ENCODE measurements at places on chromosomes 7 and 10.

GRCh38 chr7:117564627-117565026 lies 84.8 kb downstream of the CFTR start:
- no peak for DNase-seq

- no peak for DNase-seq
These were observed 667 bp downstream of the KLLN start for GRCh38 chr10:87862679-87863052.

DNA sequence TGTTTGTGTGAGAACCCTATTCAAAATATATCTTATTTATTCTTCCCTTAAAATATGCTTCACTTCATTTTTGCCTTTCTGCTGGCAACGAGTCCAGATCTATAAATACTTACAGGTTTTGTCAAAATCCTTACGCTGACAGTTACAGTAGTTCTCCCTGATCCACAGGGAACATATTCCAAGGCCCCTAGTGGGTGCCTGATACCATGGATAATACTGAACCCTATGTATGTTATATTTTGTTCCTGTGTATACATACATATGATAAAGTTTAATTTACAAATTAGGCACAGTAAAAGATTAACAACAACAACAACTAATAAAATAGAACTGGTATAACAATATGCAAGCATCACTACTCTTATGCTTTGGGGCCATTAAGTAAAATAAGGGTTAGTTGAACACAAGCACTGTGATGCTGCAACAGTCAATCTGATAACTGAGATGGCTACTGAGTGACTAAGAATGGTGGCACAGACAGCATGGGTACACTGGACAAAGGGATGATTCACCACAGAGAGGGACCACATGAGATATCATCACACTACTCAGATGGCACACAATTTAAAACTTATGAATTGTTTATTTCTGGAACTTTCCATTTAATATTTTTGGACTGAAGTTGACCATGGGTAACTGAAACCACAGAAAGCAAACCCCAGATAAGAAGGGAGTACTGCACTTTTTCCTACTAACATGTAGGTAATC lies 29.4 kb upstream of the PCGF5 start:
- DNase-seq = no peak

GRCh38 chr10:7170626-7171322 lies 240.1 kb downstream of the SFMBT2 start:
- DNase-seq = no peak

DNA sequence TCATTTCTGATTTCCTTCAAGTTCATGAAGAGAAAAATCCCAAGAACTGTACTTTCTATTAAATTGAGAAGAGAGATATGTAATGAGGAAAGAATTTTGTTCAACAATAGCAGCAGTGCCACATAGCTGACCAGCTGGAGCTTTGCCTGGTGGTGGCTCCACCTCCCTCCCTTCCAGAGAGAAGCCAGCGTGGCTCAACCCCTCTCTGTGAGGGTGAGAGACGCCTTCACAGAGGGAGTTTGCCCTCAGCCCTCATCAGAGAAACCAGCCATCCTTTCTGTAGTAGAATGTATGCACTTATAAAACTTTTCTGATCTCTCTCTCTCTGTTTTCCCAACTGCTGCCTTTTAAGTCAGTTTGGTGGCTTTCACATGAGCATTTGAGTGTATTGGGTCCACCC lies 20.5 kb upstream of the COL1A2 start:
- no peak for DNase-seq

DNA sequence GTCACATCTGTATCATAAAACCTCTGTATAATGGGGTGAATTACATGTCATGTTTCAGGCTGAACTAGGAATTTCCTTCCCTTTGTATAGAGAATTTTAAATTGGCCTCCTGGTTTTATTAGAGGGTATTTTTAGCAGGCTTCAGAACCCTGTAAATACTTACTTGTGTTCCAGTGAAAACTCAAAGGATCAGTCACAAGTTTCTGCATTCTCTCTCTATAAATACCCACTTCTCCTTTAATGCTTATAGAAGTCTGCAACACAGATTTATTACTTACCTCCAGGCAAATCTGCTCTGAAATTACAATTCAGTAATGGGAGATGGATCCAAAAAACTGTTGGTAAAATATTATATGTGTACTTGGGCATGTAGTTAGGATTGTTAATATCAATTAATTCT lies 161.6 kb downstream of the GLI3 start:
- no peak for DNase-seq

- DNase-seq = no peak
These were observed 47.3 kb upstream of the CPXM2 start for GRCh38 chr10:123938890-123939289.

- no peak for DNase-seq
These were observed 97.4 kb upstream of the BMPER start for GRCh38 chr7:33807779-33808482.

DNA sequence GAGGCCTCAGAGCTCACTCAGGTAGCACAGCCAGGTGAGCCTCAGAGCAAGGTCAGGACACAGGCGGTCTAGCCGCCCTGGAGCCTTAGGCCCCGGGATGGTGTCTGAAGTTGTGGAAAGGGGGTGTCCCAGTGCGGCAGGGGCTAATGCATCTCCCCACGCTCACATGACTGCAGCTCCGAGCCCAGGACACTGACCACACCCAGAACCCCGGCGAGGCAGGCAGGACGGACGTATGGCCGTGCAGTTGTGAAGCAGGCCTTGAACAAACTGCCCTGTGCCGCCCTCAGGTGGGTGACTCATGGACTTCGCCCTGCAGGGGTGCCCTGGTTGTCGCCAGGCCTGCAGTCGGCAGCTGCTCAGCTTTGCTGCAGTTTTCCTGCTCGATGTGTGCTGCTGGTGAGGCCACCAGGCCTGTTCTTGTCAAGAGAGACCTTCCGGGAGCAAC lies 5.0 kb upstream of the PRKAR1B start:
- no peak for DNase-seq

DNA sequence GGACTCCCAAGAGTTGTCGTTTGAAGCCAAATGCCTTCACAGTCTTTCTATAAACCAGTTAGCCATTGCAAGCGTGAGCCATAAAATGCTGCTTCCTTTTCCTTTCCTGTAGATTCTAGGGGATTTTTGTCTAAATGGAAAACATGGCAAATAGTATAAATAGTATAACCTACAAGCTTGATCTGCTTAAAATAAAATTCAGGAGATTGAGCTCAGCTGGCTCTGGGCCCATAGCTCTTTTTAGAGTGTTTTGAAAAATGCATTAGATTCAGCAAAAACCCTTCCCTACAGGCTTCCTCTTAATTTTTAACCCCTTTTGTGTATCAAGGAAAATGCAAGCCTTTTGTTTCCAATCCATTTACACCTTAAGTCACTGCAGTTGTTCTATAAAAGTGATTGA lies 190.1 kb upstream of the GDF10 start:
- DNase-seq = no peak

- DNase-seq = no peak
These were observed 226.3 kb upstream of the KLF6 start for GRCh38 chr10:4011136-4011812.

GRCh38 chr7:141533149-141533949 lies 17.9 kb upstream of the AGK start:
- DNase-seq = peak; percentile 12

DNA sequence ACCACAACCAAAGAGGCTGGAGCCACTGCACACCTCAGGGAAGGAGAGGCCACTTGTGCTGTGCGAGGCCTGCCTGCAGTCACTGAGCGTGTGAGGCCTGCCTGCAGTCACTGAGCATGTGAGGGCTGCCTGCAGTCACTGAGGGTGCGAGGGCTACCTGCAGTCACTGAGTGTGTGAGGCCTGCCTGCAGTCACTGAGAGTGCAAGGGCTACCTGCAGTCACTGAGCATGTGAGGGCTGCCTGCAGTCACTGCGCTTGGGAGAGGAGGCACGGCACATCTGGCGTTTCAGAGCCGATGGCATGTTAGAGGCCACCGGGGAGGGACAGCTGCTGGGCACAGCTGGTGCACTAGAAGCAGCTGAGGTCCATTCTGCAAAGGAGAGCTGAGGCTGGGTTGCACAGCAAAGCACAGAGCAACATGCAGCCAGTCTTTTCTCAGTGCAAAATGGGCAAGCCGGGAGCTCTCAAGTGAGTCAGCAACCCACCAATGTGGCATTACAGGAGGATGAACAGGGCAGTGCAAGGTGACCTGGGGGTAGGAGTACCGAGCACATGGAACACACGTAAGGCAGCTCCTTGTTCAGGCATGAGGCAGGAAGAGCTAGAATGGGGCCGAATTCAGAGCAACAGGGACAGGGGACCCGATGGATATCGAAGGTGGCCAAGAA lies 540.1 kb downstream of the PTPRN2 start:
- DNase-seq = no peak

DNA sequence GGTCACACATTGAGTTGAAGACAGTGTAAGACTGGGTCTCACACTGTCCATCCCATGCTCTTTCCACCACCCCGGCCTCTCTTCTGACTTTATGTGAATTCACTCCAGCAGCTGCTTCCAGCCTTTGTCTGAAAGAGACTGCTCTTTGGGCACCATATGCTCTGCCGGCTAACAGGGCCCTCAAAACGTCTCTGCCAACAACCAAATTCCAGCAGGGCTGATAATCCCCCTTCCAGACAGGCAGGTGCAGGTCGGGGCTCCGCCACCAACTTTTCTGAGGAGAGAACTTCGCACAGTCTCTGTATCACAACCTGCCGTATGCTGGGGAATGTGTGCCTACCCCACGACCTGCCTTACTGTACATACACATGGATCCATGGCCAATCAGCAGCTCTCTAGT lies 64.3 kb downstream of the PLXNA4 start:
- DNase-seq = no peak

- no peak for DNase-seq
These were observed 54.6 kb downstream of the EEPD1 start for GRCh38 chr7:36207451-36208291.

GRCh38 chr7:954330-955238 lies at the start of gene ADAP1:
Gene ADAP1, minus strand, starts transcription at chr7:954680. Its CDS starts 203 bp downstream, at chr7:954477.
- DNase-seq = no peak

GRCh38 chr10:114874827-114875411 lies 53.3 kb downstream of the FHIP2A start:
- DNase-seq = no peak

DNA sequence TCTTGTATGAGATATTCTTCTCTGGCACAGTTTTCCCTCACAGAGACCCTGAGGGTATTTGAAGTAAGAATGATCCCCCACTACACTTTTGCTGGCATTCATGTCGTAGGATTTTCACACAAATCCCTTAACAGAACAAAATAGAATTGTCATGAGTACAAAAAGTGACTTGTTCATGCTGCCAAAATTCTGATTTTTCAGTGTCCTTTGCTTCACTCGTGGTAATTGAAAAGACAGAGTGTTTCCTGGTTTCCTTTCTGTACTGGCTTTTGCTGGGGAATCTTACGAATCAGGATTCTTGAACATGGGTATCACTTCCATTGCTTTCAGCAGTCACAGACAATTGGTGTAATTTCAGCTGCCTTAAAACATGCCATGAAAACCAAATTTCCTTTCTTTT lies 756.3 kb downstream of the REEP3 start:
- DNase-seq = no peak

GRCh38 chr7:32957326-32958045 lies at the start of gene FKBP9:
Gene FKBP9, plus strand, starts transcription at chr7:32957440. Its CDS starts 134 bp downstream, at chr7:32957574.
- DNase-seq = no peak

- DNase-seq = no peak
These were observed 3.0 kb downstream of the ACHE start for GRCh38 chr7:100892364-100893317.

GRCh38 chr7:142711196-142711595 lies 38.1 kb upstream of the PRSS1 start:
- DNase-seq = no peak
